Fibroblast of upper back skin (primary cell): ENCODE measurements at places on chromosomes 16 and 17.

- DNase-seq = no peak
Measured at GRCh38 chr16:52552643-52553042, 5.7 kb upstream of the TOX3 start.

GRCh38 chr17:50421308-50422051 is 4.5 kb upstream of the ACSF2 start:
- no peak for DNase-seq

- DNase-seq = peak; percentile 35
Measured at GRCh38 chr17:44518032-44518431, 14.8 kb upstream of the GPATCH8 start.

DNA sequence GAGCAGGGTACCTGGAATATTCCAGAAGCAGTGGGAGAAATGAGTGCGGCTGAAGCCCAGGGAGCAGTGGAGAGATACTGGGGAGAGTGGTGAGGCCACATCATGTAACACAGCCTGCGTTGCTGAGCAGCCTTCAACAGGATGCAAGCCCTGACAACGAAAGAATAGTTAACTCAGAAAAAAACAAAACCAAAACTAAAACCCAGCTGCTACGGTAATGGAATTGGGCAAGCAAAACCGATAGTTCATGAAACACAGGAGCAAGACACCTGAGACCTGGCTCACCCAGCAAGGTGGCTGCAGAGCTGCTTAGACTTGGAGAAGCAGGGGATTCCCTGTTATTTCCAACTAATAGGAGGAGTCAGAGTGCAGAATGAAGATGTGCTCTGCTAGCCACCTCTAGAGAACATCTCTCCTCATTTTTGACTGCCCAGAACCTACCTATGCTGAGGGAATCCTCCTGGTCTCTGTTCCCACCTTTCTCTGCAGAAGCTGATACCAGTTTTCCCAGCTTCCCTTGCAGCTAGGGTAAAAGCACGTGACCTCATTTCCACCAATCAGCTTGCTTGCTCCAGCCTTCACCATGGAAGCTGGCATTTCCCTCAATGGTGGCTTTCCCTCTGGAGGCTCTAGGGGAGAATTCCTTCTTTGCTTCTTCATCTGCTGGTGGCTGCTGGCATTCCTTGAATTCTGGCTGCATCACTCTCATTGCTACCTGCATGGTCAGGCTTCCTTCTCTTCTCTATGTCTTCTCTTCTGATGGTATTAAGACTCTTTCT is 59.4 kb upstream of the XYLT1 start:
- DNase-seq = no peak

- DNase-seq = no peak
Measured at GRCh38 chr17:82795615-82796014, 43.8 kb downstream of the TBCD start.

GRCh38 chr16:81700780-81701165 is 78.3 kb upstream of the PLCG2 start:
- DNase-seq = no peak

GRCh38 chr16:716200-716568 is 1.3 kb downstream of the METRN start:
- no peak for DNase-seq

GRCh38 chr16:81994485-81994884 is 16.8 kb downstream of the SDR42E1 start:
- no peak for DNase-seq

- DNase-seq = peak; percentile 33
Measured at GRCh38 chr17:50845240-50846147, 10.1 kb downstream of the WFIKKN2 start.

GRCh38 chr16:17474572-17474971 is 3.8 kb upstream of the XYLT1 start:
- DNase-seq = no peak

GRCh38 chr17:5281814-5282641 is at the start of gene RABEP1:
TSS of gene RABEP1 (plus strand) at chr17:5282284. CDS start at chr17:5282487, 203 bp downstream.
- DNase-seq = peak; percentile 90

DNA sequence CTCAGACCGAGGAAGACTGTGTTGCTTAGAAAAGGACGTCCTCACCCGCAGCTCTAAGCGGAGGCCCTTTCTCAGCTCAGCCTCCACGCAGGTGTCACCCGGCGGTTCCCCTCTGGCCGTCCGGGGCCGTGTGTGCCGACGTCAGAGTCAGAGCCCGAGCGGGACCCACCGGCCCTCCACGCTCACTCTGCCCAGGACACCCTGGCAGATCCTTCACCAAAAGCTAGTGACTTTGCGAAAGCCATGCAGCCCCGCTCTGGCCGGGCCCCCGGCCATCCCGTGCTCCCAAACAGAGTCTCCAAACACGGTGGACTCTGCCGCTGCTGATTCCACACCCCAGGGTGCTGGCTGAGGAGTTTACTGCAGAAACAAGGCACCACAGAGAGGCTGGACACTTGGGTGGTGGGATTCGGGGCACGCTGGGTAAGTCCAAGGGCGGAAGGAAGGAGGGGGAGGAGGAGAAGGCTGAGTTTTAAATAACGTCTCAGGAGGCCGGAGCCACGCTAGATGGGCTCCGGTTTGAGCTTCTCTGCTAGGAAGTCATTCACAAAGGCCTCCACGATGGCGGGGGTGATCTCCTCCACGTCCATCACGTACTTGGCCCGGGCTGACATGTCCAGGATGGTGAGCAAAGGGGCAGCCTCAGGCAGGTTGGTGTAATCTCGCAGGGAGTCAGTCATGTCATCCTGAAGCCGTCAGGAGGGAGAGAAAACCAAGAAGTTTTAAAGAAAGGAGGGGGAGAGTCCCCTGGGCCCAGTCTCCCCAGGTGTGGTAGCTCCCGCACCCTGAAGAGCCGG is 18.5 kb downstream of the MRM3 start:
- DNase-seq = no peak

DNA sequence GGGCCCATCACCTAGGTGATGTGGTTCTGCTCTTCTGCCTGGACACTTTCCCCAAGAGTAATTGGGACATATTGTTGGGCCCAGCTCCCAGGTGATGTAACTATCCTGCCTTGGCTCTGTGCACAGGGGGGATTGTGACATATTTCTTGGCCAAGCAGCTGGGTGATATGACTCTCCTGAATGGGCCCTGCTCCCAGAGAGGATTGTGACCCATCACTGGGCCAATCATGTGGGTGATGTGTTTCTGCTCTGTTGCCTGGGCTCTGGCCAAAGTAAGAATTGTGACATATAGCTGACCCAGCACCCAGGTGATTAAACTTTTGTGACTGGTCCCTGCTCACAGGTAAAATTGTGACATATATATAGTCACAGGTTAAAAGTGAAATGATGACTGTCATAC is 1904.9 kb downstream of the TP53TG3F start:
- no peak for DNase-seq

DNA sequence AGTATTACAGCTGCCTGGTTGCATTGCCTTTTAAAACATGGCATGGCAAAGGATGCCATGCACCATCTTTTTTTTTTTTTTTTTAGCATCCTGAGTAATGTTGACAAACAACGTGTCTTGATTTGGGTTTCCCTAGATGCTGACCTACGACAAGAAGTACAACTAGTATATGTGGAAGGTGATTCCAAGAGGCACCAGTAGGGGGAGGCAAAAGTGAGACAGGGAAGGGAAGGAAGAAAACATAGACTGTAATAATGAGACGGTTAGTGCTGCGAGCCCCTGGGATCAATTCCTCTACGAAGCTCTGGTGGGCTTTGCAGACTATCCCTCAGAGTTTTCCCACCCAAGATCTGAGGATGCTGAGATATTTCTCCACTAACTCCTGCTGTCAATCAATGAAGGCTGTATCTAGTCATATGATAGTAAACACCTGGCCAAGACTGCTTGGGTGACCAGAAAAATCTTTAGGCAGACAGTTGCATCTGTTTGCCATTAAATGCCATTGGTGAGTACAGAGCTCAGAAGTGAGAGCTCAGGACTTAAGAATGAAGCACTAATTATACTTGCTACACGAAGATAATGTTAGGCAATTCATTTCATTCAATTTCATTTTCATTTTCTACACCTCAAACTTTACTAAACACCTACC is 458.6 kb upstream of the GOT2 start:
- peak; percentile 18 for DNase-seq

DNA sequence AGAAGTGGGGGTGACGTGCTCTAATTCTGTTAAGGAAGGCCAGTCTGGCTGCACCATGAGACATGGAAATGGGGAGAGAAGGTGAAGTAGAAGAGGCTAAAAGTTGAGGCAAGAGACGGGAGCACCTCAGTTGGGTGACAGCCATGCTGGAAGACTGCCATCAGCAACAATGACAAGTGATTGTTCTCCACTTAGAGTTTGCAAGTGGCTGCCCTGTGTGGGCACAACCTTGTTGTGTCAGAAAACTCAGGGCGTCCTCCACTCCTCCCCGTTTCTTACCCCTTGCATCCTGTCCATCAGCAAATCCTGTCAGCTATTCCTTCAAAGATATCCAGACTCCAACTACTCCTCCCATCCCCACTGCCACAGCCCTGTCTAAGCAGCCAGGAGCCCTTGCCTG is 17.6 kb downstream of the CES1 start:
- DNase-seq = no peak

DNA sequence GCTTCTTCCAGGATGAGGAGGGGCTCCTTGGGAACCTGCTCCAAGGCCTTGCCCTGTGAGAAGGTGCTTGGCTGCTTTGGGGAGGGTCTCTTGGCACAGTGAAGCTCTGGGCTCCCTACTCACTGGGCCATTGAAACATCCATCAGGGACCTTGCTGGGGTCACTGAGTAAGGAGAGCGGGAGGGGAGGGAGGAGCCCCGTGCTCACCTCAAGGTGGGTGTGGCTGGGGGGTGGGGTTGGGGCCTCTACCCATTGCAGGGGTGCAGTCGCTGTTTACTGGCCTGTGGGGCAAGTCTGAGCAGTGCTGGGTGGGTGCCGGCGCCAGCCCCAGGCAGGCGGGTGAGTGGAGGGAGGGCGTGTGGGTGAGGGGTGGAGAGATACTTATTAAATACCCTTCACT is 9.9 kb downstream of the TNS4 start:
- DNase-seq = no peak

- no peak for DNase-seq
Measured at GRCh38 chr16:57704011-57704904, 9.7 kb downstream of the DRC7 start.

- DNase-seq = no peak
Measured at GRCh38 chr16:80125677-80126076, 415.1 kb upstream of the DYNLRB2 start.

DNA sequence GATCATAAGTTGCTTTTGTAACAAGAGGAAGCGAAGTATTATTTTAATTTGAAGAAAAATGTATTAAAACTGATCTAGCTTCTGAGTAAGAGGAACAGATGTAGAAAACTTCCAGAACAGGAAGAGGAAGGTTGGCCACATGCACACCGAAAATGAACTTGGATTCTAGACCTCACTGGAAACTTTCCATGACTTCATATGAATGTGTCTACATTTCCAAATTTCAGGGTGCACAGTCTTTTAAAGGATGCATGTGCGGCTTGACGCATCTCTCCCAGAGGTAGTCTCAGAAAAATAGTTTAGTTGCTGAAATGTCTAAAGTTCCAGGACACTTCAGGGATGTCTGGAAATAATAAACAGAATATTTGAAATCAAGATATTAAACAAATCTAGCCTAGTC is 275.1 kb upstream of the MYOCD start:
- DNase-seq = no peak

GRCh38 chr17:81841866-81842265 is 7.0 kb upstream of the PPP1R27 start:
- no peak for DNase-seq

GRCh38 chr17:78019367-78019975 is 61.0 kb downstream of the TNRC6C start:
- DNase-seq = peak; percentile 51

DNA sequence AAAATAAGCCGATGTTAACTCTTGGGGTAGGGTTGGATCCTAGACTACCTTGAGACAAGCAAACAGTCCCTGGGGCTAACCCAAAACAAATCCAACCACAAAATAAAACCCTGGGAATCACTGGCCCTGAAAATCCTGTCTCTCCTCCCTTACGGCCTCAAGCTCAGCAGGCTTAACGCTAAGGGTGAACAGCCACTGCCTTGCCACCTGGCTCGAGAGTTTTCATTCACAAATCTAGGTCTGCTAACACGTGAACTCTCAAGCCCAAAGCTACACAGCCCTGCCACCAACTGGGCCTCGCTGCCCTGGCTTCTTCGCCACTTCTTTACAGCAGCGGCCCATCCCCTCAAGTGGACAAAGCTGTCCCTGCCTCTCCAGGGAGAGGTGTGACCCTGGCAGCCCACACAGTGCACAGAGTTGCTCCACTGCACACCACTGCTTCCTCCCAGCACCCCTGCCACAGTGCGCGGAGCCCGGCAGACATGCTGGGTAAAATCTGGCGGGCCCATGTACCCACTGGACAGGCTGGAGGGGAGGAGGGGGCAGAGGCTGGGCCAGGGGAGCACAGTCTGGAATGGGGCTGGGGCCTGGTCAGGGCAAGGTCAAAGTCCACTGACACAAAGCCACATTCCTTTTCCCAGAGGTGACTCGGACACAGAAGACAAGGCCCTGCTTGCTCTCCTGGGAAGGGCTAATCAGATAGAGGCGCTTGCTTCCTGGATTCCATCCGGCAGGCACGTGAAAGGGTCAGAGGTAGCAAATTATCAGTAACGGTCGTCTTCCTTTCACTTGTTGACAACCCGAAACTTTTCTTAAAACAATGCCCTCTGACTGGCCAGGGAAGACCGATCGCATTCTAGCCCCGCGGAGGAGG is 996 bp downstream of the PCYT2 start:
- DNase-seq = no peak

- peak; percentile 93 for DNase-seq
Measured at GRCh38 chr16:73176577-73177013, 128.7 kb upstream of the ZFHX3 start.

DNA sequence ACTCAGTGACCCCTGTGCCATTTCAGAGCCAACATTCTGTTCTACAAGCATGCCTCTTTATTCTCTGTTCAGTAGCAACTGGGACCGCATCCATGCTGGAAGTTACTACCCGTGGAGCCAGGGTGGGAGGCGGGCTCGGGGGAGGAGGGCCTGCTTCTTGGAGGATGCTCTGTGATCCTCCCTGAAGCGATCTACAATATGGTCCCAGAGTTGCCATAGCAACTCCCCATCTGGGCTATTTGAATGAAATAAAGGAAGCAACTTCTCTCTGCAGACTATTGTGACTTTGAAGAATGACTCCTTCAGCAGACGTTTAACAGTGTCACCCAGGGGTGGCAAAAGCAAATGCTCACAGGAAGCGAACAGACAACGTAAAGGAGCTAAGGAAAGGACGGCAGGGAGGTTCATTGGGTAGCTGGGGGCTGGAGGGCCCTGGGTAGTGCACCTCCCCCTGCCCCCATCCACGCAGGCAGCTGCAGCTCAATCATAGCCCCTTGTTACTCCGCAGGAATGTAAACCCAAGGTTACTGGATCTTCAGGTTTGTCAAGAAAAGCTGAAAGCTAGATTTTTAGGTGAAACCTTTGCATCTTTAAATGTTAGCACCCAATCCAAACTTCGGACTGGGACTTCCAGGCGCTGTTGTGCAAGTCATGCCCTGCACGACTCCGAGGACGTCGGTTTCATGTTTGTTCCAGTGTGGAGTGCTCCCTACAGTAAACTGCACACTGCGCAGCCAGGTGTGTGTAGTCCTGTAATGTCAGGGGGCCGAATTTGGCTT is 51.1 kb upstream of the MEAK7 start:
- DNase-seq = no peak

DNA sequence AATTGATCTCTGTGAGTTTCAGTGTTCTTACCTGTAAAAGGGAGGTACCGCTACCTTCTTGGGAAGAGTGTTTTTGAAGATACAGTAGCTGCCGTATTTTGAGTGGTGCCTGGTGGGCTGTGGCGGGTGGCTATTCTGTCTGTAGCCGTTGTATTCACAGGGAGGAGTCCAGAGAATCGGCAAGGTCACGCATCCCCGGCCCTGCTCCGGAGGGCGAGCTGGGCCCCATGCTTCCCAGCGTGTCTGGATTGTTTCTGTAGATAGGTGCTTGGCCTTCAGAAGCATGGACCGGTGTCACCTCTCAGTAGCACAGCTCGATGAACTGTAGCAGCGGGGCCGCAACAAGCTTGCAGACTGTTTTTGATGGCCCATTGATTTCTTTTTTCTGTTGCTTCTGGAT is 295.6 kb downstream of the CPPED1 start:
- no peak for DNase-seq
